Cardiac ventricle fibroblast (primary cell): ENCODE measurements at places on chromosomes 3 and 15. TPM values are rescaled to one million over a fixed set of nuclear protein-coding genes. Genes with fewer than 3 reads are reported as not detected.

The GOLGA6C gene
- total RNA-seq = not detected in 2 replicates

The COL8A1 gene
- 73.3 and 83.3 TPM in 2 replicates for total RNA-seq

The DAPK2 gene
- total RNA-seq = 6.4 and 6.9 TPM in 2 replicates

The RHOV gene
- total RNA-seq = not detected in 2 replicates

The PPM1L gene
- 8.6 and 10.0 TPM in 2 replicates for total RNA-seq

The TMEM266 gene
- total RNA-seq = not detected in 2 replicates

The PLA1A gene
- not detected in 2 replicates for total RNA-seq

The TICRR gene
- total RNA-seq = 0.69 and 0.88 TPM in 2 replicates

The GCSAM gene
- not detected in 2 replicates for total RNA-seq

The LRRIQ4 gene
- not detected in 2 replicates for total RNA-seq

The PROS1 gene
- total RNA-seq = 119 and 142 TPM in 2 replicates

The ANXA2 gene
- 1,690 and 1,711 TPM in 2 replicates for total RNA-seq

The SNTN gene
- not detected in 2 replicates for total RNA-seq
